ENCODE measurements at places on chromosomes 13 and 19.

- DNase-seq: no peak
Measured at GRCh38 chr13:50384724-50385123, 369.5 kb downstream of the KCNRG start.

DNA sequence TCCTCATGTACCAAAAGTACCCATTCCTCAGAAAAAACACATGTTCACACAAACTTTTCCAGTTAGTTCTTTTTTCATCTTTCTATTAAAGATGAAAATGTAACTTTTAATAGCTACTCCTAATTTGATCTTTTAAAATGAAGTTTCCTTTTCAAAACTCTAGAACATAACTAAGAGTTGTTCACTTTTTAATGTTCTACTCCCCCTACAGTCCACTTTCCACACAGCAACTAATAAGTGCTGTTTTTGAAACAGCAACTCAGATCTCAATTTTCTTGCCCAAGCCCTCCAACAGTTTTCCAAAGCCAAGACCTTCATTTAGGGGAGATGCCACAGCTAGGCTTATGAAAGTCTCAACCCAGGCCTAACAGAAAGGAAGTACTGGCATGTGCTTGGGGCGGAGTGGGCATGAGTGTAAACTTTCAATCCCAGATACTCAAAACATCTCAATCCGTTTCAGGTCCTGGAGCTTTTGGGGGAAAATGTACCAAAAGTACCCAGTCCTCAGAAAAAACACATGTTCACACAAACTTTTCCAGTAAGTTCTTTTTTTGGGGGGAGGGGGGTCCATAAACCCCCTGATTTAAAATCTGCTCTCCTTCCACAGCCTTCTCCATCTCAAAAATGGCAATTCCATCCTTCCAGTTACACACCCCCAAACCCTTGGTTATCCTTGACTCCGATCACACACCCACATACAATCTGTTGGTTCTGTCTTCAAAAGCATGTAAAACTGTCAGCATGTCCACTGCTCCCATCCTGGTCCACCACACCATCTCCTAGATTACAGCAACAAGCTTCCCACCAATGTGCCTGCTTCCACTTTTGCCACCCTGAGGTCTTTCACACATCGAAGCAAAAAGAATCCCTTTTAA is 2.0 kb downstream of the FBL start:
- DNase-seq: no peak

GRCh38 chr13:74132152-74132775 is 1.9 kb downstream of the KLF12 start:
- DNase-seq: no peak

- DNase-seq: no peak
Measured at GRCh38 chr19:30479231-30479630, 107.0 kb downstream of the ZNF536 start.

DNA sequence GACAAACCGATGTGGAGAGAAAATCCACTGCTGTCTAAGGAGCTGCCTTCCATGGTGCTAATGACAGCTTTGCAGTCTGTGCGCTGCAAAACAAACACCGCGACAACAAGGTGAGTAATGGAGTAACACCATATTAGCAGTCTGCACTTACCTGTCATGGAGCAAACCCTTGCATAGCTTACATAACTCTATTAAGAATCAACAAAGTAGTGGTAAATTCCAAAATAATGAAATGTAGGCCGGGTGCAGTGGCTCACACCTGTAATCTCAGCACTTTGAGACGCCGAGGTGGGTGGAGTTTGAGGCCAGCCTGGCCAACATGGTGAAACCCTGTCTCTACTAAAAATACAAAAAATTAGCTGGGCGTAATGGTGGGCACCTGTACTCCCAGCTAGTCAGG is 56.2 kb downstream of the PARP4 start:
- DNase-seq: no peak

All from tibial nerve (tissue), 4 donors.